ENCODE measurements at places on chromosomes 5 and 9.

DNA sequence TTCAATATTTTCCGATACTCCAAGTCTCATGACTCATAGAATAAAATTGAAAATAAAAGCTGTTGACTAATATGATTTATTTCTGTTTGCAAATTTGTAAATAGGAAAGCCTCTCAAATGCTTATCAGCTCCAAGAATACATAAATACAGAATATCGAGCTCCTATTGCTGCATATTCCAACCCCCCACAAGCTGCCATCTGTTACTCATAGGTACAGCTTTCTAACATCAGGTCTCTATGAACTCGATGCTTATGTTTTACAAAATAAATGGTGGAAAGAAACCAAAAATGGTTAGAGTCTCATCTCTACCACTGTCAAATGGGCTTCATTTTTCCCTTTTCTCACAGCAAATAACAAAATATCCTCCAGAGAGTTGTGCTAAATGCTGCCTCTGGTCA is 631.6 kb upstream of the CDH18 start:
- DNase-seq, result no peak

- no peak for DNase-seq
Measured at GRCh38 chr9:116432051-116432450, 255.1 kb upstream of the TRIM32 start.

- no peak for DNase-seq
Measured at GRCh38 chr5:178467568-178468195, 122.5 kb downstream of the COL23A1 start.

DNA sequence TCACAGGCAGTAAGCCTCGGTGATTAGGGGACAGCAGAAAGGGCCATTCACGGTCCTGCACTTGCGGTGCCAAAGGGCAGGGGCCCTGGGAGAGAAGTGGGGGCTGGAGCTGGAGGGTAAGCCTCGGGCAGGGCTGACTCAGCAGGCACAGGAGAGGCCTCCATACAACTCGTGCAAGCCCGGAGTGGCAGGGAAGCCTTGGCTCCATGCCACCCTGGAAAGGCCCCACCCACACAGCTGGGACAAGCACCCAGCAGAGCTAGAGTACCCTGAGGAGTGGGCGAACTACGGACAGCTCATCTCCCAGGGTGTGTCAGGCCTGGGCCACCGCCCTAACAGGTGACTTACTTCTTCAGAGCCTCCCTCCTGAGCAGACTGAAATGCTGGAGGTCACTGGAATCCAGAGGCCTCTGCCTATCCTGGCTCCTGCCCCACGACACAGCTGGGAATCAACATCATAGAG is 5.6 kb upstream of the CAMK2A start:
- no peak for DNase-seq

DNA sequence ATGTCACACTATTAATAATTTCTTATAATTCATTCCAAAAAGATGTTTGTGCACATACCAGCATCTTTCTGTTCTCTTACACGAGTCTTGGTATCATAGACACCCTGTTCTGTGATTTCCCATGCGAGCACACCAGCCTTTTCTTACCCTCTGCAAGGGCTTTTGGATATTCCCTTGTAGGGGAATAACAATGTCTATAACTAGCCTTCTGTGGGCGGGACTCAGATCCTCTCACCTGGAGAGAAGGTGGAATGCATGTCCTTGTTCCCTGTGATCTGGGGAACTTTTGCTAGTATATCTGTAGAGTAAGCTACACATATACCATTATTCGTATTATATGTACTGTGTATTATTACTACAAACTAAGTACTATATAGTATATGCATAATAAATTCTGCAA is 44.8 kb downstream of the EHMT1 start:
- no peak for DNase-seq

- no peak for DNase-seq
Measured at GRCh38 chr5:143938230-143938629, 126.3 kb downstream of the HMHB1 start.
